Tibial nerve (tissue), 4 donors: ENCODE measurements at places on chromosomes 6 and 20. TPM values are rescaled to one million over a fixed set of nuclear protein-coding genes. Genes with fewer than 3 reads are reported as not detected.

DNA sequence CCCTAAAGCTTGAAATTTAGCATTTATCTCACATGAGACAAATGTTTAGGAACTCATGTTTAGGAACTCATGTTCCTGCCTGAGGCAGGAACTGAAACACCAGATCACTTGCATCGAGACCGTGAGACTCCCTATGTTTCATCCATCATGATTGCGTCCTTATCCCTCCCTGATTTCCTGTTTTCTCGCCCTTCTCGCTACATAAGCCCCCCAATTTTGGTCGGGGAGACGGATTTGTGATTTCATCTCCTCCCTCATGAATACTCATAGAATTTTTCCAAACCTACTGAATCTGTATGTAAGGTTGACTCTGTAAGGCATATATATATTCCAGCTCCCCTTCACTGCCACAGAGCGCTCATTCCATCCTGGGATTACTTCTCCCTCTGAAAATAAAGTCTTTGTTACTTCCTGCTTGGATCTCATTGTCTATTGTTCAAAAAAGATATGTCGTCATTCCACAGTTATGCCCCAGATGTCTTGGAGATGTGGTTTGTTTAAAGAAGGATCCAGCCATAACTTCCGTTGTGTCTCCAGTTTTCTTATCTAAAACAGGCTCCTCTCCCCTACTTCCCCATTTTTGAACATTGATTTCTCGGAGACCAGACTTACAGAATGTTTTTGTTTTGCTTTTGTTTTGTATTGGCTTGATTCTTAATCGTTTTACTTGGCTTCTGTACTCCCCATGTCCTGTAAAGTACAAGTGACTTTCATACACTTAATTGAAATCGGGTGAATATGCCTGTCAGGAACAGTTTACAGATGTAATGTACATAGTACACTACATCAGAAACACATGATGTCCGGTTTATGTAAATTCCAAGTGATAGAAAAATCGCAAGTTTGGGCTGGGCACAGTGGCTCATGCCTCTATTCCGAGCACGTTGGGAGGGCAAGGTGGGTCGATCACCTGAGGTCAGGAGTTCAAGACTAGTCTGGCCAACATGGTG, 118.7 kb downstream of the HFE start:
- no peaks in the 10 kb centered on the region for H3K36me3 ChIP-seq
- peak overlapping the region; percentile 93 for H3K27ac ChIP-seq
- no peaks in the 10 kb centered on the region for H3K27me3 ChIP-seq
- peak overlapping the region; percentile 50 for H3K4me3 ChIP-seq

GRCh38 chr6:35016502-35017321, 124.4 kb downstream of the TCP11 start:
- no peak for DNase-seq
- H3K27ac ChIP-seq: peak overlapping the region; percentile 90
- no peaks in the 10 kb centered on the region for H3K27me3 ChIP-seq
- H3K4me1 ChIP-seq: no peaks in the 10 kb centered on the region
- no peaks in the 10 kb centered on the region for H3K36me3 ChIP-seq

GRCh38 chr6:29764422-29765196, 41.4 kb downstream of the HLA-F start:
- H3K4me3 ChIP-seq: no peak overlapping the region
- no peaks in the 10 kb centered on the region for H3K27me3 ChIP-seq
- no peak for DNase-seq
- H3K4me1 ChIP-seq: no peaks in the 10 kb centered on the region
- H3K36me3 ChIP-seq: no peaks in the 10 kb centered on the region

DNA sequence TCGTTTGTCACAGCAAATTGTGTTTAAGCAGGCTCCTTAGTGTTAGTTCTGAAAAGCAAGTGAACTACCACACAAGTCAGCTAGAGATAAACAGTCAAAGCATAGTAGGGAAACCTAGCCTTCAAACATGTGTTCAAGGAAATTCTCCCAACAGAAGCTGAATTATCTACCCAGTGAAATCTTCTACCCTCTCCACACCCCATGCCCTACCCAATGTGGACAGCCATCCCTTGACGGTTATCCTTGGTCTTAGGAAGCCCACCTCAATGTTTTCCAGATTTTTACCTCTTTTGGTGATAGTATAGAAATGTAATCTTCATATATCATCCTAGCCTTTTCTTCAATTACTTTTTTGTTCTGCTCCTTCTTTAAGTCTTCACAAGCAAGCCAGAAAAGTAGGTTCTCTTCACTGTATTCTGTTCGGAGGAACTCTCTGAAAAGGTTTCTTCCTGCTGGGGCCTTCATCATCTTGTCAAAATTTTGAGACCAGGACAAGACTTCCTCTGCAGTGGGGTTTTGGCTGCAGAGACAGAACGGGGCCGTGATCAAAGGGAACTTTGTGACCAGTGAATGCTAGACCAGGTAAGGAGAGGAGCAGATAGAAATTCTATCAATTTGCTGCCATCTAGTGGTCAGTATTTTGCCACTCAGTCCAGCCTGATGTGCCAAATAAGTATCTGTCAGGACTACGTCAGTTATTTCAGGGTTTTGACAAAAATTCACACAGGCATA, 21.6 kb upstream of the MTRF1L start:
- DNase-seq: peak; percentile 47
- H3K27ac ChIP-seq: no peak overlapping the region
- no peaks in the 10 kb centered on the region for H3K36me3 ChIP-seq
- no peaks in the 10 kb centered on the region for H3K4me1 ChIP-seq
- H3K4me3 ChIP-seq: no peak overlapping the region
- H3K27me3 ChIP-seq: no peaks in the 10 kb centered on the region

DNA sequence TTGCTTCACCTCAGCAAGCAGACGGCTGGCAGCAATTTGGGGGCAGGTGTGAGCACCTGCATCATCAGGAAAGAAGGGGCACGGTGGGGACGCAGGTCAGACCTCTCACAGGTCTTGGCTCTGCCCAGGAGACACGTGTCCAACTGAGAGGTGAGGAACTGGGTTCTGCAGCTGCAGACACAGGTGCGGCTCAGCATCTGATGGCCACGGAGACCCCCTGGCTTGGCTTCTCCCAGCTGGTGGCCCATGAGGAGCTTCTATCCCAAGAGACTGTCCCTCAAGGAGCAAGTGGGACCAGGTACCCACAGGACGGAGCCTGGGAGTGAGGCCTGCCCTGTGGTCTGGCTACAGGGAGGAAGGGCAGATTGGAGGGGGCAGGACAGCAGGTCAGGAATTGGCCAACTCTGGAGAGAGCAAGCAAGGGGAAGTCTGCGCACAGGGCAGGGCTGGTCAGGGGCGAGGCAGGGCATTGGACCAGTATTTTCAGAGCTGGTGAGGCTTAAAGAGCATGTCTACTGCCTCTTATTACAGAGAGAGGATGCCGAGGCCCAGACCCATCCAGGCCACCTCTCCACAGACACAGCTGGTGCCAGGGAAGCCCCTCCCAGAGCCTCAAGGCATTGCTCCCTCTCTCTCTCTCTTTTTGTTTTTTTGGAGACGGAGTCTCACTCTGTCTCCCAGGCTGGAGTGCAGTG, 4.2 kb downstream of the STMN3 start:
- H3K27ac ChIP-seq: no peak overlapping the region
- H3K36me3 ChIP-seq: peaks cover 2% of the 10 kb centered on the region
- no peaks in the 10 kb centered on the region for H3K27me3 ChIP-seq
- no peak for DNase-seq

GRCh38 chr6:113690281-113691259, 166.6 kb upstream of the MARCKS start:
- no peak for DNase-seq
- no peak overlapping the region for H3K4me3 ChIP-seq
- H3K4me1 ChIP-seq: no peaks in the 10 kb centered on the region
- H3K36me3 ChIP-seq: no peaks in the 10 kb centered on the region
- H3K27me3 ChIP-seq: no peaks in the 10 kb centered on the region

DNA sequence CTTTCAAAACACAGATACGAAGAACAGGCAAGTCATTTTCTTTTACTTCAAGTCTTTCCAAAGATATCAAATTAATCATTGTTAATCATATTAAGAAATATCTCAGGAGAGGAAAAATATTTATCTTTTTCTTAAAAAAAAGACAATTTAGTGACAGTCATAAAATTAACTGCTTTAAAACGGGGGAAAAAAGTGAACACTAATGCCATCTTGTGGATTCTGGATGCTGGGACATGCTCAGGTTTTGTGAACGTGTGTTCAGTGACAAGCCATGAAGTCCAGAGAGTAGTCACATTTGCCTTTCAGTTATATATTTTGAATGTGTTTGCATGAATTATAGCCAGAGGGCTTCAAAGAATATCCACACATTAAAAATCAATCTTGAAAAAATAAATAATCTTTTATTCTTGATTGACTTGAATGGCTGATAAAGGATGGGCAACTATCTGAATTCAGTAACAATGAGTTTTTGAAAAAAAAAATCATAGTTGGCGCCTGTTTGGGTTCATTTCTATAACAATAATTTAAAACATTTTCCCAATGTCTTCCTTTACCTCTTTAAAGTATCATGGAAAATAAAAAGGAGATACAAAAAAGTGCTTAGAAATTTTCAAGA, 74.7 kb upstream of the NOX3 start:
- no peak overlapping the region for H3K4me3 ChIP-seq
- DNase-seq: peak; percentile 23
- H3K4me1 ChIP-seq: no peaks in the 10 kb centered on the region
- no peak overlapping the region for H3K27ac ChIP-seq
- no peaks in the 10 kb centered on the region for H3K36me3 ChIP-seq

GRCh38 chr20:33679758-33680485, 5.7 kb upstream of the NECAB3 start:
- no peak overlapping the region for H3K4me3 ChIP-seq
- H3K36me3 ChIP-seq: no peaks in the 10 kb centered on the region
- H3K27ac ChIP-seq: no peak overlapping the region
- H3K27me3 ChIP-seq: no peaks in the 10 kb centered on the region
- DNase-seq: no peak

DNA sequence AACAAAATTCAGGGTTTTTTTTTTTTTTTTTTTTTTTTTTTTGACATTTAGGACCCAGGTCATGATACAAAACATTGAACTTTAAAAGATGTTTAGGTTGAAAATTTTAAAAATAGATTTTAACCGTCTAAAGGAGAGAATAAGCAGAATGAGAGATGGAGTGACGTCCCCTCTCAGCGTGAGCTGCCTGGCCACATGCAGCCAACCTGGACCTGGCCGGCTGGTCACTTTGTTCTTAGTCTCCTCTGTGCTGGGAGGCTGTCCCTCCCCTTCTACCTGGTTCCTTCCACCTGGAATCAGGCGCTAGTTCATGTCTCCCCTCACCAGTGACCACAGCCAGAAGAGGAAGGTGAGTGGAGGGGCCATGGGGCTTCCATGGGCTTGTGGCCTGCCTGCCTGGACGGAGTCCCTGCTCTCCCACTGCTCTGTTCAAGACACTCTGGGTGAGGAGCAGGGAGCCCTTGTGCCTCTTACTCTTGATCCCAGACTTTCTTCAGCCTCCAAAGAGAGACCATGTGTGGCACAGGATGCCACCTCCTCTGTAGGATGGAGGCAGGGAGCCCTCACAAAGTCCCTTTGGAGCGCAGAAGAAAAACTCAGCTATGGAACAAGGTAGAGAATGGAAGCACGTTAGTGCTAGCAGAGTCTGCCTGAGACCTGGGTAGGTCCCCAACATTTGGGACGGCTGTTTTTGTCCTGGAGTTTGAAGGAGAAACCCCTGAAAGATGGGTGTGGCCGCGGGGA, 31.7 kb downstream of the IRF4 start:
- no peak overlapping the region for H3K27ac ChIP-seq
- DNase-seq: no peak

DNA sequence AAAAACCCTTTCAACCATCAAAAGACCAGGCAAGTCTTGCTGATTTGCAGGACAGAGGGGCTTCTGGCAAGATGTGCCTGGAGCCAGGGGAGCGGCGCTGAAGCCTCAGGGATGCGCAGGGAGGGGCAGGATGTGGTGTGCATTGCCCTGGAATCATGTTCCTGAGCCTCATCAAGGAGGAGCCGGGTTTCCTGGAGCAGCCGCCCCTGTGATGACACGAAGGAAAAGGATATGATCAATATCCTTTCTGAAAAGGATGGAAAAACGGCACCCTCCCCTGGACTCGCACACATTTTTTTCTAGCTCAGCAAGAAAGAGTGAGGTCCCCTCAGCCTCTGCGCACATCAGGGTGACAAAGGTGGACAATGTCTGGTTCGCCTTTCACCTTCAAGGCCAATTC, 173.1 kb upstream of the SSTR4 start:
- no peak for DNase-seq
- no peaks in the 10 kb centered on the region for H3K4me1 ChIP-seq
- H3K36me3 ChIP-seq: no peaks in the 10 kb centered on the region
- H3K27ac ChIP-seq: no peak overlapping the region
- H3K4me3 ChIP-seq: no peak overlapping the region

DNA sequence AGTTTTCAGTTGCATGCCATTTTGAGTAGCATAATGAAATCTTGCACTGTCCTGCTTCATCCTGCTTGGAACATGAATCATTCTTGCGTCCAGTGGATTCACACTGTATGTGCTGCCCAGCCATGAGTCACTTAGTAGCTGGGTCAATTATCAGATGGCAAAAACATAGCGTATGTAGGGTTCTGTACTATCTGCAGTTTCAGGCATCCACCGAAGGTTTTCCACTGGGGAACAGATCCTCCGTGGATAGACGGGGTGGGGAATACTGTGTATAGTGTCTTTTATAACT, 61.4 kb downstream of the IL22RA2 start:
- H3K27me3 ChIP-seq: no peaks in the 10 kb centered on the region
- H3K27ac ChIP-seq: no peak overlapping the region
- no peak for DNase-seq
- H3K4me3 ChIP-seq: no peak overlapping the region

DNA sequence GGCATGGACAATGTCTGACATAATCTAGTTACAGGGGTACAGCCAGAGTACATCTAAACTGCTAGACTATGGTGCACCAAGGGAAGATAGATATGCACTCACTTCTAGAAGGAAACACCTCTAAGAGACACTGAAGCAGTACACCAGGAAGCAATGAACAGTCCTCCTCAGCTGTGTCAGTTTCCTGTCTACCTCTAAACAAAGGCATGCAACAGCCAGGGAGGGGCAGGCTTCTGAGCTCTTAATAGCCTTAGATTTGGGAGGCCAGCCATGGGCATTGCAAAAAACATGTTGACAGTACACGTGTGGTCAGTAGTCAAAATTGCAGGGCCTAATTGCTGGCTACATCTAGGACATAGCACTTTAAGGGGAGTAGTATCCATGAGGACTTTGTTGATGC, 21.4 kb downstream of the CRYBG1 start:
- H3K4me1 ChIP-seq: no peaks in the 10 kb centered on the region
- no peak for DNase-seq
- H3K36me3 ChIP-seq: no peaks in the 10 kb centered on the region
- no peak overlapping the region for H3K4me3 ChIP-seq

GRCh38 chr6:145070791-145071190, 664.5 kb downstream of the EPM2A start:
- H3K27ac ChIP-seq: no peak overlapping the region
- no peaks in the 10 kb centered on the region for H3K36me3 ChIP-seq
- no peak overlapping the region for H3K4me3 ChIP-seq

GRCh38 chr20:19143890-19144289, 68.6 kb upstream of the SLC24A3 start:
- H3K4me1 ChIP-seq: no peaks in the 10 kb centered on the region
- no peaks in the 10 kb centered on the region for H3K36me3 ChIP-seq
- H3K27ac ChIP-seq: no peak overlapping the region
- no peaks in the 10 kb centered on the region for H3K27me3 ChIP-seq

The SIRPB2 gene
- 3.9 TPM for total RNA-seq

The RHAG gene
- 2.7 TPM for total RNA-seq

The TREM1 gene
- total RNA-seq: 3.3 TPM

The KCNB1 gene
- total RNA-seq: 7.6 TPM

The GRIK2 gene
- 16.2 TPM for total RNA-seq

The DEFB124 gene
- total RNA-seq: not detected
